Activated T-helper 1 cell treated with anti-CD3 and anti-CD28 coated beads, Interleukin-2, amount 50 U/mL, for 16 hours (primary cell): ENCODE measurements at places on chromosomes 12 and 14.

GRCh38 chr12:401235-402028, at the start of gene CCDC77:
CCDC77 (plus strand) TSS chr12:401644; CDS start chr12:409384, 7,740 bp downstream.
- peak; percentile 83 for DNase-seq

DNA sequence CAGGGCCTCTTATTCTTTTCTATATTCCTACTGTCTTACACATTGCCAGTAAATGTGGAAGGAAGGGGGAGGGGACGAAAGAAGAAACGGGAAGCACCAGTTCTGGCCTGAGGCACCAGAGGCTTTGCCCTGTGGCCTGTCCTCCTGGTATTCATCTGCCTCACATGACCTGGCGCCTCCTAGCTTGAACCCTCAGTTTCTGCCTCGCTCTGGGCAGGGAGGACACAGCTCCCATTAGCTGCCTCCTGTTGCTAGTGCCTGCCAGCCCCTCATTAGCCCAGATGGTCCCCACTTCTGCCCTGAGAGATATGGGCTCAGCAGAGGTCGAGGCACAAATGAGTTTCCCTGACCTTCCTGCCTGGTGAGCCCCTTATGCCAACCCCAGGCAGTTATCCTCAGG, 3.0 kb upstream of the PLEKHG6 start:
- no peak for DNase-seq

GRCh38 chr14:104353921-104354701, 215.7 kb downstream of the KIF26A start:
- DNase-seq: no peak

DNA sequence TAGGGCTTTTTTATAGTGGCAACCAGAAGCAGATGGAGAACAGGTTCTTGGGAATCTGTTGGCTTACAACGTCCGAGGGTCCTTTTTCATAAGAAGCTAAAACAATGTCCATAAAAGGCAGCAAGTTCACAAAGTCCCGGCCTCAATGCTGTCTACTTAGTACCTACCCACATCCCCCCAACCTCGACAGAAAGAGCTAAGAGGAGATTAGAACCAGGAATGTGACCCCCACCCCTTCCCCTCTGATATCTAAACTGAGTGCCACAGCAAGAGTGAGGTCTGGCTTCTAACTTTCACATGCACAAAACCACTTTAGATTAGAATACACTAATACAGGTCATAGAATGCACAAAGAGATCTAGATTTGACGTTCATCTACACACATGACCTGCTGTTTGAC, 4.5 kb downstream of the DPF3 start:
- no peak for DNase-seq

- no peak for DNase-seq
Measured at GRCh38 chr12:123421314-123421713, 15.2 kb downstream of the RILPL2 start.

DNA sequence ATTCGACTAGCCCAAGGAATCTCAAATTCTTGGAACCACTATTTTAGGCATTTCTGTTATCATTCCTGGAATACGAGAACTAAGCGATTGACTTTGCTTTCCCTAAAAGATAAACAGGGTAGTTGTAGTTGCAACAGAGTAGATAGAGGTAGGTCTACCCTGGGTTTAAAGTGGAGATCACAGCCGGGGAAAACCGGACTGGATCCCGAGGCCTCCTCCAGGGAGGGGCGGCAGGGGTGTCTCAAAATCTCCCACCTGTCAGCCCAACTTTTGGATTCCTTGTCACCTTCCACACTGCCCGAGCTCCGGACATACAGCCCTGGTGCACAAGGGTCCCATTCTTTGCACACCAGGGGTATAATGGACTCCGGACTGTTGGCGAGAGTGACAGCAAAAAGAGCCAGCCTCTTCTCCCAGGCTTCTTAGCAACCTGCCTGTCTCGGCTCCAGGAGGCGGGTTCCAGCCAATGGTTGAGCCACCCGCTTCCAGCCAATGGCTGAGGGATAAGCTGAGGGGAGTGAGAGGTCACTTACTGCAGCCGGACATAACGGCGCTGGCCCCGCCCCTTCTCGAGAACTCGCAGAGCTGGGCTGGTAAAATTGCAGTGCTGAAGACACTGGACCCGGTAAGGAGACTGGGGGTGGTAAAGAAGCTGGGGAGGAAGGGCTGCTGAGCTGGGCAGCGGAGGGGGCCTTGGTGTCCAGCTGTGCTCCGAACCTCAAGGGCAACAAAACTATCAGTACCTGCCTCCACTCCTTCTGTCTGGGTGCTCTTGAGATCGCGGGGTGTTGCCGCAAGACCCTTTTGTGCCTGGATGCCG, at the start of gene SUOX:
Gene SUOX, plus strand, starts transcription at position 562 of the 820 bp plus-strand sequence. CDS start 4,946 bp downstream, outside the sequence.
- no peak for DNase-seq

DNA sequence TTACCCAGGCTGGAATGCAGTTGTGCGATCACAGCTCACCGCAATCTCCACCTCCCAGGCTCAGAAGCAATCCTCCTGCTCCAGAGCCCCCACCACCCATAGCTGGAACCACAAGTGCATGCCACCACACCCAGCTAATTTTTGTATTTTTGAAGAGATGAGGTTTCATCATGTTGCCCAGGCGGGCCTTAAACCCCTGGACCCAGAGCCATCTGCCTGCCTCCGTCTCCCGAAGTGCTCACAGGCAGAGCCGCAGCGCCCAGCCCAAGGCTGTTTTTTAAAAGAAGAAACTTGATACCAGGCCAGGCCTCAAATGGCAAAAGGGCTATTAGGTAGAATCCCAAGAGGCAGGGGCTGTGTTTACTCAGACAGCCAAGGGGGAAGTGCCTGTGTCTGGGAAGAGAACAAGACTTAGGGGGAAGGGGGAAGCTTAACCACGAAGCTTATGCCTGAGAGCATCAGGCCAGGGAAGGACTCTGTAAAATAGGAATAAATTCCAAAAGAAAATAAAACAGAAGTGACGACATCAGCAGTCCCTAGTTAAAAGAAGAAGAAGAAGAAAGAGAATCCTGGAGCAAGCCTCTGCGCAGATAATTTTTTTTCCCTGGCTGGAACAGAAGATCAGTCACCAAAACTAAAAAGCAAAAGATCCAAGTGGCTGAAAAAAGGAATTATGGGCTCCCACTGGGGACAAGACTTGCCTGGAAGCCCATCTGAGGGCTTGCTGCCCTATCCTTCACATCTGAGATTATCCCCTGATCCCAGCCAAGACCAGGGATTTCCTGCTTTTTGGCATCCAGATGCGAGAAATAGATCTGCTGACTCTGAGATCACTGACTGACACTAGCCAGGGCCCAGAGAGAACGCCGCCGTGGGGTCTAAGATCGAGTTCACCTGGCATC, 170.5 kb downstream of the NDUFA12 start:
- no peak for DNase-seq

DNA sequence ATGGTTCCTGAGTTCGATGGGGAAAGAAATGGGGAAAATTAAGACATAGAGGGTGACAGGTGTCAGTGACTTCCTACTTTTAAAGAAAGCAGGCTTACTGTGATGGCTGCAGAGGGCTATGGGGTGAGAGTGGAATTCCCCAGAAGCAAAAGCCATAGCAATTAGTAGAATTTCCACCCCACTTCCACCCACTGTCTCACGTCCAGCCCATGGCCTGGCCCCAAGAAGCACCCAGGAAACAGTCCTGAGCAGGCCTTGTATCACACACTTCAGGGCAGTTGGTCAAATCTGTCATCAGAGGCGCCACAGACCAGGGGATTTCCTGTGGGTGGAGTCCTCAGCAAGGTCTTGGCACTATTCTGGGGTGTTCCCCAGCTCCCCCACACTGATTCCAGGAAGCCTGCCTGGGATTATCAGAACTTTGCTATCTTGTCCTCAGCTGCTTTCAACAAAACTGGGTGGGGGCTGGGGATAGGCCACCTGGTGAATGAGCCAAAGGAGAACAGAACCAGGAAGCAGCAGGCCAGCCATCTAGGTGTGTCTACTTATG, 120.1 kb upstream of the CCND2 start:
- no peak for DNase-seq

DNA sequence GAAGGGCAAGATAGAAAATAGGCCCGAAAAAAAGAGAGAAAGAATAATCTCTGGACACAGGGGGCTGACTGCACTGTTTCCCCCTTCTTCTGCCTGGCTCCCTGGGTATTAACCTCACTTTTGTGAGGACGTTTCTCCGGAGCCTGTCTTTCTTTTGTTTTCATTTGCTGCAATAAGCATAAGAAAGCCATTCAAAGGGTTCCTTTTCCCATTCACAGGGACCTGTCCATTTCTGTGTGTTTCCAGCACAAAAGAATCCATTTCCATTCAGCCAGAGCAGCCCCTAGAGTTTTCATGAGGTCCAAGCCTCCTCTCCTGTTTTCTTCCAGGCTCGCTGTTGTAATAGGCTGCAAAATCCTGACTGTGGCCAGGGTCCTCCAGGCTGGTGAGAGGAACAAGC, 16.8 kb downstream of the PLXNC1 start:
- no peak for DNase-seq
